ENCODE measurements at places on chromosomes 4 and X. TPM values are rescaled to one million over a fixed set of nuclear protein-coding genes. Genes with fewer than 3 reads are reported as not detected.

Gene FAM9C
- total RNA-seq: not detected

Gene NR3C2
- total RNA-seq: 16.1 TPM

Gene ZMYM3
- 19.5 TPM for total RNA-seq

Gene SPANXA1
- total RNA-seq: not detected

Gene KIF4A
- total RNA-seq: 0.42 TPM
